ENCODE measurements at places on chromosomes 4 and X.

DNA sequence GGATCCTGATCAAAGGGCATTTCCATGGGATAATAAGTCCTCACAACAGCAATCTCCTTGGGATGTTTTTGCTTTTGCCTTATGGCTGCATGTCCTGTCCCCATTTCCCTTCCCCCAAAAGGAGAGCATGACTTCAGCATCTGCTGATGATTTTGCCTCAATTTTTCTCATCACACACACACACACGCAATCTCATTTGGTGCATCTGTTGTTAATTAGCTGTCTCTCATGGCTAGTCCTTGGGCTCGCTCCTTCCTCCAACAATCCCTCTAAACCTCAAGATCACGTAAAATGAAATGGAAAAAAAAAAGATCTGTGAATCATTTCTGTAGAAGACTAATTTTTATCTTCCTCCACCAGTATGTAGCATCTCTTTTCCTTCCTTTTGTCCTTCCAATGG, 153.6 kb downstream of the RBMX2 start:
- DNase-seq = no peak

- no peak for DNase-seq
Observed at GRCh38 chr4:103996064-103996463, 276.3 kb upstream of the TACR3 start.

GRCh38 chr4:61716426-61716825, 516.3 kb downstream of the ADGRL3 start:
- no peak for DNase-seq

GRCh38 chr4:54120518-54120917, 20.6 kb downstream of the GSX2 start:
- DNase-seq = no peak

DNA sequence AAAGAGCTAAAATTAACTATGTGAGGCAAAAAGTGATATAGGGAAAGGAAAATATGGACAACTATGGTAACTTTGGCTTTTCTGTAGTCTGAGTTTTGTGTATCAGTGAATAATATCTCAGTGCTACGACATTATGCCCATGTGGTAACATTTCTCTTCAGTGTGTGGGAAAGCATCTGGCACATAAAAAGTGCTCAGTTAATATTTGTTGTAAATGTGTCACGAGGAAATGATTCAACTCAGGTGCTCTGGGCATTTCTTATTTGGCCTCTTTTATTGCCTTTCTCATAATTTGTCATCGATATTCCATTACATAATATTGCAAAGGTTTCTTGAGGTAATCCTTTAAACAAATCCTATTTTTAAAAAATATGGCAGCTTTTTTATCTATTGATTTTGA, 17.6 kb downstream of the OFD1 start:
- DNase-seq = no peak

DNA sequence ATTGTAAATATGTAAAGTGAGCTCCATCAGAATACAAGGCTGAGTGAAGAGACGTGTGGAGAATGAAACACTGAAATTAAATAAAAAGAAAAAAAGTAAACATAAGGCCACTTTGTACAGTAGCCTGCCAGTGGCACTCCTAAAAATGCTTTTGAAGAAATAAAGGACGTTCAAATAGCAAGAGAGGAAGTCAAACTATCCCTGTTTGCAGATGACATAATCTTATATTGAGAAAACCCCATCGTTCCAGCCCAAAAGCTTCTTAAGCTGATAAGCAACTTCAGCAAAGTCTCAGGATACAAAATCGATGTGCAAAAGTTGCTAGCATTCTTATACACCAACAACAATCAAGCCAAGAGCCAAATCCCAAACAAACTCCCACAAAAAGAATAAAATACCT, 24.2 kb downstream of the RASSF6 start:
- DNase-seq = no peak

DNA sequence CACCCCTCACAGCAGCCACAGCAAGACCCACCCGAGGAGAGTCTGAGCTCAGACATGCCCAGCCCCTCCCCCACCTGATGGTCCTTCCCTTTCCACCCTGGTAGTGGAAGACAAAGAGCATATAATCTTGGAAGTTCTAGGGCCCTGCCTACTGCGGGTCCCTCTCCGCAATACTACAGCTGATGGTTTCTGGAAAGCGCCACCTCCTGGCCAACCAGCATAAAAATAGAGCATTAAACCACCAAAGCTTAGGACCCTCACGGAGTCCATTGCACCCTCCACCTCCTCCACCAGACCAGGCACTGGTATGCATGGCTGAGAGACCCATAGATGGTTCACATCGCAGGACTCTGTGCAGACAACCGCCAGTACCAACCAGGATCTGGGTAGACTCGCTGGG, 78.2 kb downstream of the SH3BGRL start:
- no peak for DNase-seq

GRCh38 chrX:1661922-1662221, 47.0 kb downstream of the ASMT start:
- no peak for DNase-seq

- DNase-seq = peak; percentile 37
Observed at GRCh38 chr4:37928426-37929416, 31.5 kb upstream of the PTTG2 start.

GRCh38 chr4:95526075-95526474, 22.7 kb downstream of the UNC5C start:
- no peak for DNase-seq

GRCh38 chrX:55659931-55660330, 36.7 kb downstream of the FOXR2 start:
- DNase-seq = no peak

- no peak for DNase-seq
Observed at GRCh38 chr4:184320631-184321030, 103.0 kb upstream of the ENPP6 start.

DNA sequence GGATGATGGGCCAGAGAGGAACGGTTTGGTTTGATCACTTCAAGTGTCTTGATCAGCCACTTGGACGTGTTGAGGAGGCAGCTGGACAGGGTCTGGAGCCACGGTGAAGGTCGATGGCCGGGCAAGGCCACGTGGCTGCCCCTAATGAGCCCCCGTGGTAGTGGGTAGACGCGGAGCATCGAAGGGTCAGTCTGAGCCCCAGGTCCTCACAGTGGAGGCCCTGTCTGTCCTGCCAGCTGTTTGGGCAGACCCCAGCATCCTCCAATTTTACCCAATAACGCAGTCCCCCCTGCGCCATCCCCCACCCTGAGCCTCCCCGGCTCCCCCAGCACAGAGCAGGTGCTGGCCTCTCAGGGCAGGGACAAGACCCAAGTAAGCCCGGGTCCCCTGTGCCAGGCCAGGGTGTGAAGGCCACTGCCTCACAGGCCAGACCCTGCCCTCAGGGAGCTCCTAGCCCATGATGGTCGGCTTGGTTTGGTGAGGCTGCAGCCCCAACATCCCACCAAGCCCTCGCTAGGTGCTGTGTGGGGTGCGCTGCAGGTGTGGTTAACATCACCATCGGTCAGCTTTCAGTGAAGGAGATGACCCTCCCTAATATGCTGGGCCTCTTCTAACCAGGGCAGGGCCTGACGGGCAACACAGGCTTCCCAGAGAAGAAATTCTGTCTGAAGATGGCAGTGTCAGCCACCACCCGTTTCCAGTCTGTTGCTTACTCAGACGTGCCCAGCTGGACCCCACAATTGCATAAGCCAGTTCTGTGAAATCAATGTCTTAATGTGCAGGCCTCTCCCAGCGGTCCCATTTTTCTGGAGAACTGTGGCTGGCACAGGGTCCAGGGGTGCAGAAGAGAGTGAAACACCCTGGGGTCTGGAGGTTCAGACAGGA, 40.5 kb upstream of the NKX1-1 start:
- no peak for DNase-seq

- no peak for DNase-seq
Observed at GRCh38 chrX:42087960-42088359, 164.6 kb upstream of the CASK start.

- no peak for DNase-seq
Observed at GRCh38 chr4:87950936-87951511, 24.5 kb upstream of the SPP1 start.
